ENCODE measurements at places on chromosomes 1 and 21.

- no peak for DNase-seq
Measured at GRCh38 chr21:38819719-38820159, 14.0 kb downstream of the ETS2 start.

DNA sequence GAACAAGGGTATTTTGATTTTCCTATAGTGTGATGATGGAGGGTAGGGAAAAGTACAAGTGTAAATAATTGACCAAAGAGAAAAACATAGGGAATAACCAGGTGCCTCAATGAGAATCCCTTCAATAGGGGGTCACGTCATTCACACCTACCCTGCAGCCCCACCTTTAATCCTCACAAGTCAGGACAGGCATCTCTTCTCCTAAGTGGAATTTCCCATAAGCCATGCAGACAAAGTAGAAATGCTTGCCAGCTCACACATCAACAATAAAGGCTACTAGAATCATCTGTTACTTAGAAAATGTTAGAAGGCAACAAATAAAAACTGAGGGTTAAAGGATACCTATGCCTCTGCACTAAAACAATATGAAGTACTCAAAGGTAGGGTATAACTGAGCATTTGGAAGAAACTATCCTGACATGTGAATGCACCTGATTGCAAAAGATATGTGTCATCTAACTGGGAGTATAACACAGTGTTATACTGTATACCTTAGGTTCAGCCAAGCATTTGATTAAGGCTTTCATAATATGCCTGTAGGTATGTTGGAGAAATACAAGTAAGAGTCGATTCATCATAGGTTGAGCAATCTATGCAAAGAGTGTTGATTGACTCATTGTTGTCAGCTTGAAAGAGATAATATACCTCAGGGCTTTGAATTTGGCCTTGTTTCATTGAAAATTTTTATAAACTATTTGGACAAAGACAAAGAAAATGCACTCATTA, 32.4 kb upstream of the ATP1A1 start:
- no peak for DNase-seq

DNA sequence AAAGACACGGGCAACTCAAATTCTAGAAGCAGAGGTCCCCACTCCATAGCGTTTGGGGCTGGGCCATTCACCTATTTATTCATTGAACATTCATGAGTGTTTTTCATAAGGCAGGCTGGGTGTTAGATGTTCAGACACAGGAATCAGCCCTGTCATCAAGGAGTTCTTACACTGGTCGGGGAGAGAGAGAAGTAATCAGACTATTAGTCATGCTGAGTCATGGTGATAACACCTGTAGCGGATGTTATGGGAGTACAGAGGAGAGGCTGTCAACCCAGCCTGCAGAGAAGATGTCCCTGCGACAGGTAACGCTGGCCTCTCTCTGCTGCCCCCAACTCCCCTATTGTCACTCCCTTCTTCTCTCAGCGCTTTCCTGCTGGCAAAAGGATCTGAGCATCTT, 17.2 kb downstream of the LY9 start:
- no peak for DNase-seq

GRCh38 chr1:226051365-226051764, 11.2 kb upstream of the H3-3A start:
- no peak for DNase-seq

GRCh38 chr1:203649999-203650836, 23.6 kb downstream of the ATP2B4 start:
- DNase-seq, result no peak

DNA sequence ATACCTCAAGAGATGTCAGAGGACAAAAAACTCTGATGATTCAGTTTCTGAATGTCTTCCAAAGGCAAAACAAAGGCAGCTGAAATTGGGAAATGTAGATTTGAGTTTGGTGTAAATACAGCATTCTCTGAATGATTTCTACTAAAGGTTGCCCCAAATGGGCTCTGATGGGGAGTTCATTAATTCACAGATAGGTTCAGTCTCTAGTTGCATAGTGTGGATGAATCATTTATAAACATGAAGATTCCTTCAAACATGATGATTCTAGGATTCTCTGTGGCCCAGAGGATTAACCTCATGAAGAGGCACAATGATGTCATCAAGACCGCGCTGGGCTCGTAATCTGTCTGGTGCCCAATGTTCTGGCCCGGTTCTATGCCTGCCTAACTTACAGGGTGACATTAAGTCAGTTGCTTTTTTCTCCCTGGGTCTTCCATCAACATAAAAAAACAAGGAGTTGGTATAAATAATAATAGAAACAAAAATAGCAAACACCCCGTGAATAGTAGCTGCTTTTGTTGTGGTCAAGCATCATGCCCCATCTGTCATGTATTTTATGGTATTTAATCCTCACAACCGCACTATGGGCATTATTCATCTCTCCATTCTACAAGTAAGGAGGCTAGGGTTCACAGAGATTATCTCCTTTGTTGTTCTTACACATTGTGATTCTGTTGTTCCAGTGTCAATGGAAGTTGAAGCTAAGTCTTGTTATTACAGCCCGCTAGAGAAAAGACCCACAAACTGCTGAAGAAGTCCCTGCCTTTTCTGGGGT, 509.6 kb upstream of the USP24 start:
- DNase-seq, result no peak

DNA sequence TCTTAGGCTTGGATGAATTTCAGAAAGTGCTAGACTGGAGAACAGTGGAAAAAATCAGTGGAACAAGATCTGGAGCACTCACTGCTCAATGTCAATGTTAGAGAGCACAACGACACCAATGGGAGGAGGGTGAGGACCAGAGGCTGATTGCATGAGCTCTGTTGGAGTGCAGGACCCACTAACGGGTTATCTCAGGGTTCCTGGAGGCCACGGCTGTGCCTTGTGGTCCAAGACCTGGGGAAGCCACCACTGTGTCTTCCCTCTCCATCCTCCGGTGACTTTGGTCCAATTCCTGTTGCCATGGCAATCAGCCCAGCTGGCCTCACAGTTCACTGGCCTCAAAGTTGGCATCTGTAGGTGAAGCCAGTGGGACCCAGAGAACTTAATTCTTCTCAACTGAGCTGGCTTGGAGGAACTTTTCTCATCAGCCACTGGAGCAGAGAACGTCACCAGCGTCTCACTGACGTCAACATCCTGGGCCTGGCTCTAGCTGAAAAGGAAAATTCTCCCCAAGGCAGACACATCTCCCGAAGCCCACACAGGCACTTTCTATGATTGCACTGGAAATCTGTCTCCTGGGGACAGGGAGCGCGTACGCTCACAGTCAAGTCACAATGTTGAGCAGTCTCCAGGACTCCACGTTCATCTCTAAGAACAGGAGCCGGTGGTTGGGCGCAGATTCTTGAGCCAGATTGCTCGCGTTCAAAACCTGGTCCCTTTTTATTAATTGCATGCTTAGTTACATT, 21.9 kb upstream of the GPR157 start:
- no peak for DNase-seq

- DNase-seq, result no peak
Measured at GRCh38 chr1:79295967-79296366, 289.4 kb upstream of the ADGRL4 start.

GRCh38 chr1:169644297-169644696, 14.4 kb upstream of the SELP start:
- DNase-seq, result no peak

- DNase-seq, result no peak
Measured at GRCh38 chr1:81714636-81715035, 86.1 kb upstream of the ADGRL2 start.

- no peak for DNase-seq
Measured at GRCh38 chr1:91594383-91595055, 93.9 kb downstream of the CDC7 start.

GRCh38 chr1:67679691-67680090, 5.3 kb upstream of the GADD45A start:
- DNase-seq, result no peak

- DNase-seq, result no peak
Measured at GRCh38 chr1:218525031-218525430, 179.9 kb downstream of the TGFB2 start.

DNA sequence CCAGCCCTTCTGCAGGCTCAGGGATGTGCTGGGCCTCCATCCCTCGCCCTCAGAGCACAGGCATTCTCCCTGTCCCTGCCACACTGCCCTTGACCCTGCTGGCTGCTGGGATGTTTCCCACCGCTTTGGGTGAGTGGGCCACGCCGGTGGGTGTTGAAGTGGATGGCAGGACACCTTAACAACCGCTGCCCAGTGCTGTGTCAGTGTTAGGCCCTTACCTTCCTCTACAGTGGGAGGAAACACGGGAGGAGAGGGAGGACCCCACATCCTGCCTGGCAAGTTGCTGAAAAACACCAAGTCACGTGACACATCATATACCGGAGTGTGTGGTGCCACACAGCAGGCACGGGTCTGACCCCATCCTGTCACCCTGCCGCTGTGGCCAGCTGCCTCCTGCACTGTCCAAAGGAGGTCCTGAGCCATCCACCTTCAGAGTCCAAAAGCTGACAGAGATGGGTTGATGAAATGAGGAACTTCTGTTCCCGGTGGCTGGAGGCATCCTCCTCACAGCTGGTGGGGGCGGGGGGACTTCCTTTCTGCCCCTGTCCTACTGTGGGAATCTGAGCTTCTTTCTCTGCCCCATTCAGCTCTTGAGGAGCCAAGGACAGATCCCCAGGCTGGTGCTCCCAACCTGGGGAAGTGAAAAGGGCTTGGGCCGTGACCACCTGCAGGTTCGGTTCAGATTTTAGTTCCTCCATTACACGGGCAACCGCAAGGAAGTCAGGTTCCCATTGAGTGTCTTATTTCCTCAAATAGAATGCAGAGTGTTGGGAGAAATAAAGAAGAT, 3.2 kb upstream of the THEMIS2 start:
- DNase-seq, result no peak

Measured in esophagus squamous epithelium (tissue), 5 donors.